ENCODE measurements at places on chromosomes 7 and 10. TPM values are rescaled to one million over a fixed set of nuclear protein-coding genes. Genes with fewer than 3 reads are reported as not detected.

GRCh38 chr10:112565434-112566053 lies 118.5 kb downstream of the VTI1A start:
- H3K27me3 ChIP-seq: no peaks in the 10 kb centered on the region
- no peaks in the 10 kb centered on the region for H3K4me1 ChIP-seq
- no peak for DNase-seq
- H3K36me3 ChIP-seq: no peaks in the 10 kb centered on the region
- H3K4me3 ChIP-seq: no peak overlapping the region

- H3K27me3 ChIP-seq: no peaks in the 10 kb centered on the region
- DNase-seq: no peak
- no peaks in the 10 kb centered on the region for H3K4me1 ChIP-seq
- no peak overlapping the region for H3K27ac ChIP-seq
These were observed 364.7 kb downstream of the SORCS1 start for GRCh38 chr10:106799776-106800175.

The ITIH2 gene
- total RNA-seq: not detected

The KCND2 gene
- 0.83 TPM for total RNA-seq
